ENCODE measurements at places on chromosomes 3 and 15. TPM values are rescaled to one million over a fixed set of nuclear protein-coding genes. Genes with fewer than 3 reads are reported as not detected.

Gene ITIH1
- total RNA-seq = under 0.01 TPM

Gene SCAANT1
- total RNA-seq = not detected

Gene CHST14
- 18.0 TPM for total RNA-seq

Gene SYNPR
- under 0.01 TPM for total RNA-seq

Gene FAM162A
- total RNA-seq = 4.0 TPM

Gene MAPKAPK3
- total RNA-seq = 263 TPM

Gene HYAL1
- 0.27 TPM for total RNA-seq

Gene TMCO5A
- not detected for total RNA-seq

Gene ERICH6
- not detected for total RNA-seq

Gene CORO2B
- under 0.01 TPM for total RNA-seq

Gene MRAS
- total RNA-seq = 2.2 TPM

Gene NOX5
- under 0.01 TPM for total RNA-seq

Gene CNTN4
- total RNA-seq = 0.27 TPM

Gene DZIP3
- 3.8 TPM for total RNA-seq

Gene PRRT3
- 8.1 TPM for total RNA-seq

Gene HRG
- not detected for total RNA-seq

Gene ZNF385D
- total RNA-seq = 22.4 TPM

Gene ZNF80
- total RNA-seq = not detected

Gene CFAP44
- 2.4 TPM for total RNA-seq

Gene AHSG
- not detected for total RNA-seq

Gene GHSR
- total RNA-seq = not detected

Gene LRRC3B
- total RNA-seq = under 0.01 TPM

Gene RRP9
- total RNA-seq = 32.3 TPM

Gene USP13
- total RNA-seq = 4.6 TPM

Gene TLR9
- total RNA-seq = under 0.01 TPM

Gene NTRK3
- total RNA-seq = under 0.01 TPM

Gene GRAMD2A
- total RNA-seq = 0.27 TPM

Gene PLSCR5
- total RNA-seq = not detected

Gene NRROS
- total RNA-seq = 118 TPM

Gene GLCE
- total RNA-seq = 7.3 TPM

Gene SLC12A1
- total RNA-seq = not detected

Data from hematopoietic multipotent progenitor cell (in vitro differentiated cells).